Right ventricle myocardium superior (tissue), 1 donor: ENCODE measurements at places on chromosomes 2 and 18. TPM values are rescaled to one million over a fixed set of nuclear protein-coding genes. Genes with fewer than 3 reads are reported as not detected.

Gene GALNT14
- 0.67 TPM for total RNA-seq

Gene SIX2
- 0.65 TPM for total RNA-seq

GRCh38 chr2:62320657-62321357 is 124.9 kb downstream of the B3GNT2 start:
- no peak for DNase-seq

- DNase-seq = no peak
Observed at GRCh38 chr2:155825876-155826275, 506.6 kb downstream of the NR4A2 start.

DNA sequence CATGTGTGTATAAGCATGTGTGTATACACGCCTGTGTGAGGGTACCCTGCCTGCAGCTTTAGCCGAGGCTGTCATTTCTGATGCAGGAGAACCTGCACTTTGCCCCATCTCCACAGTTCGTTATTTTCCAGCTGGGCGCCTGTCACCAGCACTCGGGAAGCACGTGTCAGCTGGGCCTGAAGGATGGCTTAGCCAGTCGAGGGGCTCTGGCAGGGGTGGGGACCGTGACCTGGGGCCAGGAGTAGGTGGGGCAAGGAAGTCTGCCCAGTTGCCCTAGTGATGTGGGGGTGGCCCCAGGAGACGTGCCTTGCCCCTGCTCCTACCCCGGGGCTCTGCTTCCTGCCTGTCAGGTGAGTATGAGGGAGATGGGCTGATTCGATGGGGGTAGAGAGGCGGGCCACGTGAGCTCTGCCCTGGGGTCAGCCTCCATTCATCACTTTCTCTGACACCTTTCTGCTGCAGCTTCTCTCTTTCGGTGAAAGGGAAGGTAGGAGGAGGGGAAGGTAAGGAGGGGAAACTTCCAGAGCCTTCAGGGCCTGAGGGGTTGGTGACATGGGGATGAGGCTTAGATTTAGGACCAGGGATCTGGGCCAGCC is 130.6 kb upstream of the SKOR2 start:
- DNase-seq = no peak

Gene CCDC148
- total RNA-seq = 1.0 TPM

- DNase-seq = no peak
Observed at GRCh38 chr2:10720306-10720705, 1.1 kb upstream of the ATP6V1C2 start.

DNA sequence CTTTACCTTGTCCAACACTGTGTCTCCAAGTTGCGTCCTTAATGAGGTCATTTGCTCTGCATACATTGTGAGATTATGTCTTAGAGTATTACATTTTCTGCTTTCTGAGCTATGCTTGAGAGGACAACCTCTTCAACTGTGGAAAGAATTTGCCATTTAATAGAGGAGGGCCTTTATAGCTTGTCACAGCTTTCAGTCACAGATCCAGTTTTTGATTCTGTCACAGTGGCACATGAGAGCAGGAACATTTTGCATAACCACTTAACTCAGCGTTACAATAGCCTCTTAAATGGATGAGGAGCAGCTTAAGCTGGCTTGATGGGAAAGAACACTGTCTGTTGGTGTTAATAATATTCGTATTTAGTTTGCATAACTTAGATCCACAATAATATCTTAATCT is 63.0 kb downstream of the RHBDD1 start:
- DNase-seq = no peak

Gene TCF23
- not detected for total RNA-seq

DNA sequence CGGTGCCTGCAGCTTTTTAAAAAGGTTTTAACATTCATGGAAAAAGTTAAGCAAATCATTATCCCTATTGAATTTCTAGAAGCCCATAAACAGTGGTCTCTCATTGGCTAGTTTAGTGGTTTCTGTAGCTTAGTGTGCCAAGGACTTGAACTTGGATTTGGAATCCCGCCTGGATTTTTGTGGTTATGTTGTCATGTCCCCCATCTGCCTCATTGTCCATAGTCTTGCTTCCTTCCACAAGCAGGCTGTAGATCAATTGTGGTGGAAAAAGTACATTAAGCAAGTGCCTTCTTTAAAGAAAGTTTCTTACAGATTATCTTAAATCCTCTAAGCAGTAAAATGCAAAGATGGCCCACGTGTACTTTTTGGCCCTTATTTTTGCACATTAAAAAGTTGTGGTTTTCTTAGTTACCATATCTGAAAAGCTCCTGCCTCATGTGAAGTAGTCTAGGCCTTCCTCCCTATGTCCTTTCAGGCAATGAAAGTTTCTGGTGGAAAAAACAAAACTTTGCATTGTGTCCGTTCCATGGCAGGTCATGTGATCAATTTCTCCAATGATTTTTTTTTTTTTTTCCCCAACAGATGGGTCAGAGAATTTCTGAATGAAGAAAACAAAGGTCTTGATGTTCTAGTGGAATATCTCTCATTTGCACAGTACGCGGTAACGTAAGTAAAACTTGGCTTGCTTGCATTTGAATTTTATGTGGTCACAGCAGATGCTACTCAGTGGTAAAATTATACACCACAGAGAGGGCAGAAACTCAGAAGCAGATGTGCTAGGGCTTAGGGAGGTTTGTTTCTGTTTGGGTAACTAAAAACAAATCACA is 158.9 kb downstream of the PRPF40A start:
- DNase-seq = no peak

DNA sequence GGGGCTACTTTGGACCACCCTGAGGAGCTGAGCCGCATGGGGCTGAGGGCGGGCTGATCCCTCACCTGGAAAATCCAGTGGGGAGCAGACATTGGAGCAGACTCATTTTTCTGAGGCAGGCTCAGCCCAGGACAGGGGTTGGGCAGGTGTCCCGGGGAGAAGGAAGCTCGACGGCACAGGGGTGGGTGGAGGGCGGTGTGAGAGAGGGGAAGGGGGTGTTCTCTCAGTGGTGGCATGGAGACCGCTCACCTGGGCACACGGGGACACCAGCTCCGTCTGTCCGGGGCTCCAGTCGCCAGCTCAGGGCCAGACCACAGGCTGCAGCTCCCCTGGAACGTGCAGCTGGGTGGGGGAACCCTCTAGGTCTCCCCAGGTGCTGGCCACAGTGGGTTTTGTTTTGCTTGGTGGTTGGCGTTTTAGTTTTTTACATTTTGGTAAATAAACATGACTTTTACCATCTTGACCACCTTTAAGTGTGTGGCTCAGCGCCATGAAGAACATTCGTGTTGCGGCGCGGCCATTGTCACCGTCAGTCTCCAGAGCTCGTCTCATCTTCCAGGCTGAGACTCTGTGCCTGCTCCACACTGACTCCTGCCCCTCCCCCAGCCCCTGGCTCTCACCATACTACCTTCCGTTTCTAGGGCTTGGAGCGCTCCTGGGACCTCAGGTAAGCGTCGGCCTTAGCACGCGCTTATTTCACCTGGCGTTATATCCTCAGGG is 4.3 kb upstream of the MAB21L4 start:
- peak; percentile 22 for DNase-seq

Gene CDCA7
- 1.3 TPM for total RNA-seq

DNA sequence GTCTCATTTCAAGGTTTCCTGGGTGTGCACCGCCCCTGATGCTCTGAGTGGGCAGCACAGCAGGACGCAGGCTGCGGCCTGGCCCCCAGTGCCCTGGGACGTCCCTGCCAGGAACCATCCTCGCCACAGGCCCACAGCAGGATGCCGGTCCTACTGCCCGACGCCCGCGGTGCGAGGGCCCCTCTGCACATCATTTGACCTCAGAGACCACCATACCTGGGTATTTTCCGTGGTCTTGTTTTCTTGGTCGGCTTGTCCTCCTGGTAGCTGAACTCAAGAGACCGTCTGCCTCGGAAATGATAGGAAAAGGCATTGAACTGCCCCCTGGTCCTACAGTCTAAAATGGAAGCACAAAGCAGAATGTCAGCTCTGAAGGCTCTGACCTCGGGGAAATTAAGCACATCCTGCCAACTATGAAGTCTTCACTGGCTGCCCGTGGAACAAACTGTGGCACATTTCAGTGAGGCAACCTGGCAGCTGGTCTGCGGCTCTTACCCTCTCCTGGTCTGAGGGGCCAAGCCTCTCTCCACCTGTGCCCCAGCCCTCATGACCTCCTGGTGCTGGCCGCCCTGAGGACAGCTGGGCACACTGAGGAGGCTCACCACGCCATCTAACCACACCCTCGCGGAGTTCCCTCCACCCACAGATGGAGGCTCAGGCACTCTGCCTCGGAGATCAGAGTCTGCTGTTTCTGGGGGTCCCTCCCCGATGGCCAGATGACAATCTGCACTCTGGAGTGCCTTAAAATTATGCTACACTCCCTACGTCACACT is 105.0 kb downstream of the PXDN start:
- DNase-seq = no peak

Gene DNAH7
- 0.40 TPM for total RNA-seq

Gene KCNG3
- total RNA-seq = not detected

DNA sequence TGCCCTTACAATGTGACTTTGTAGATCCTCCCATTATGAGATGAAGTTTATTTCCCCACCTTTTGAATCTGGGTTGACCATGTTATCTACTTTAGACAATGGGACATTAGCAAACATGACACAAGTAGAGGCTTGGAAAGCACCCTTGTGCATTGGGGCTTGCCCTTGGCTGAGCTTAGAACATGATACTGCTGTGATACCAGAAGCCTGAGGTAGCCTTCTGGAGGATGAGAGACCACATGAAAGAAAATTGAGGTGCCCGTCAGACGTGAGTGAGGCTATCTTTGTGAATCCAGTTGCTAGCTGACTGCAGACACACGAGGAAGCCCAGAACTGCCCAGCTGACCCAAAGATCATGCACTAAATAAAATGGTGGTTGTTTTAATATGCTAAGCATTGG is 341.2 kb downstream of the CYP26B1 start:
- DNase-seq = no peak
